H9 (cell line): ENCODE measurements at places on chromosomes 11 and 22. TPM values are rescaled to one million over a fixed set of nuclear protein-coding genes. Genes with fewer than 3 reads are reported as not detected.

GRCh38 chr11:110317516-110317932, 21.1 kb upstream of the RDX start:
- no peak for DNase-seq

DNA sequence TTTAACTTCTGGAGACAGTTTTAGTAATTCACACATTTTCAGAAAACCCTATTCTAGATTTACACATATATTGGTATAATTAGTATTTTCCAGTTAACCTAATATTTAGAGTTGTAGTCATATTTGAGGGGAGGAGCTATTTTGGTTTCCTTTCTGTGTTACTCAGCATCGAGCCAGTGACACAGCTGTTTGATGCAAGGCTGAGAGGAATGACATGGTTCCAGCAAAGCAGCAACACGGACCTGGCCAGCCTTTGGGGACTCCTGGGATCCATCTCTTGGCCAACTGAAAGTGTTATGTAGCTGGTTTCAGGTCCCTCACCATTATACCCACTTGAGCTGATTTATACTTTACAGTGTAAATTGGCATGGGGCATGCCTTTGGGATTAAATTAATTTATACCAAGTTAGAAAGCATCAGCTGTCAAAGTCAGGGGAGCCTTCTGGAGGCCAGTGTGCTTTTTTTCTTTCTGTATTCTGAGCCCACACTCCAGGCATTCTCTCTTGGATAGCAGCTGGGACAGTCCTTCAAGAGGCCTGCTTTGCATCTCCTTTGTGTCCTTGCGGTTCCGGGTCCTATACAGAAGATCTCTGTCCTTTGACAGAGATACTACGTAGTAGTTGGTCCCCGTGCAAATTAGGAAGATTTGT, 91.3 kb upstream of the SLC25A18 start:
- DNase-seq = no peak

GRCh38 chr22:46849101-46849500, 86.7 kb downstream of the TBC1D22A start:
- DNase-seq = no peak

The SLCO2B1 gene
- total RNA-seq = not detected in 2 replicates

The CFAP300 gene
- total RNA-seq = 1.2 and 1.7 TPM in 2 replicates

The OR52L1 gene
- total RNA-seq = not detected in 2 replicates

The SYNGR1 gene
- total RNA-seq = 13.2 and 14.3 TPM in 2 replicates
